ENCODE measurements at places on chromosomes 1 and 21. TPM values are rescaled to one million over a fixed set of nuclear protein-coding genes. Genes with fewer than 3 reads are reported as not detected.

DNA sequence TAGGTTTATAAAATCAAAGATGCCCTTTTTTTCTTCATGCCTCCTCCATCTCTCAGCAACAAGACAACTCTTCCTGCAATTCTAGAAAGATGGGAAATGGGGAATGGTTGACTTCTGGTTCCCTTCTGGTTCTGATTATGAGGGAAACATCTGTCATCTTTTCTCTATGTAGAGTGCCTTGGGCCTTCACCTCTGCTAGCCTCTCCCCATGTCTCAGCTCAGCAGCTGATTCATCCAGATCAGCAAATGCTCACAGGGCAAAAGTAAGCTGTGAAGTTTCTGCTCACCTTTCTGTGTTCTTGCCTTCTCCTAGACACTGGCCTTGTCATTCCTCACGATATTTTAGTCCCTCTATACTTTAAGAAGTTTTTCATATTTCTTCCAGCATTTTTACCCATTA, 17.8 kb upstream of the BECN2 start:
- H3K36me3 ChIP-seq, result no peaks in the 10 kb centered on the region
- H3K4me3 ChIP-seq, result no peak overlapping the region
- no peak overlapping the region for H3K27ac ChIP-seq
- no peaks in the 10 kb centered on the region for H3K27me3 ChIP-seq
- no peaks in the 10 kb centered on the region for H3K4me1 ChIP-seq
- DNase-seq, result no peak

DNA sequence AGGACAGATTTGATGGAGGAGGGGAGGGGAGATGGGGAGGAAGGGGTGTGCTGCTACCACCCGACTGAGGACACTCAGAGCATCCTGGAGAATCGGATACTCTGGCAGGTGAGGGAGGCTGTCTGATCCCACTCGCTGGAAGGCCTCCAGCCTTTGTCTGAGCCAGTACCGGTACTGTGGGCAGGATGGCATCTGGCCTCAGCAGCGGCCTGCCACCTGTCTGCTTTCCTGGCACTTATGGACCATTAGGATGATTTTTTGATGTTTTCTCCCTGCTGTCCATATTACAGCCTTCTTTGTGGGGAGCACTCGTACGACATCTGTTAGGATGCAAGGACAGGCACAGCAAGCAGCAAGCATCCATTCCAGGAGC, 11.5 kb downstream of the ATP2B4 start:
- H3K27ac ChIP-seq, result no peak overlapping the region
- peaks cover 36% of the 10 kb centered on the region for H3K4me1 ChIP-seq
- H3K27me3 ChIP-seq, result no peaks in the 10 kb centered on the region
- no peak for DNase-seq
- H3K4me3 ChIP-seq, result no peak overlapping the region

GJA8 gene
- not detected for total RNA-seq

WDR47 gene
- total RNA-seq, result 14.7 TPM

Data from upper lobe of right lung (tissue), 1 donor.